ENCODE measurements at places on chromosomes 2 and 18.

DNA sequence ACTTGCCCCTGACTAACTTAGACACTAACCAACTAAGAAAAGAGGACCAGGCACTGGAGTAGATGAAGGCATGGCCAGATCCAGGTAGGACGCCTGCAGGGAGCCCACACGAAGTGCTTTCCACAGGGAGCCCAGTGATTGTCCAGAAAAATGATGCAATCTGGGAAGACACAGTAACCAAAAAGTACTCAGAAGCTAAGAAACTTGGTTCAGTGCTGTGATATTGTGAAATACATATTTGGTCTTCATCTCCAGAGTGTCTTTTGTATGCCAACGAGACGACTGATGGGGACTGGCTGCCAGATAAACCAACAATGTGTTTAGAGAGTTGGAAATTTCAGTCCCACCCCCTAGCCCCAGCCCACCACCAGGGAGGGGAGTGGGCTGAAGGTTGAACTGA, 135.0 kb downstream of the SP3 start:
- no peak for DNase-seq

DNA sequence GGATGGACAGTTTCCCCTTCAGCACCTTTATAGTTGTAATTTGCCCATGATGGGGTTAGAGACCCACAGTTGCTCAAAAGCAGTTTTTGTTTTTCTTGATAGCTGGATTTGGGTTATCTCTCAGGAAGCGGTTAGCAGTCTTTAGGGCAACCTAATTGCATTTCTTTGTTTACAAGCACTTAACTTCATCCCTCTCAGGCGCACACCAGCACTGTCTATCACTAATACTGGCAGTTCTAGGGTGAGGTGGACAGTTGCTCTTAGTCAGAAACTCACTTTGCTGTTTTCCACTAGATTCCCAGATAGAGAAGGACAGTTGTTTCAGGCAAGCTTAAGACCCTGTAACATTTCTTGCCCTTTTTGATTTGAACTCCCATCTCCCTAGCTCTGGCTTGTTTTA, 146.0 kb downstream of the AGAP1 start:
- no peak for DNase-seq

- no peak for DNase-seq
Measured at GRCh38 chr2:230162981-230163380, 56.8 kb downstream of the SP110 start.

DNA sequence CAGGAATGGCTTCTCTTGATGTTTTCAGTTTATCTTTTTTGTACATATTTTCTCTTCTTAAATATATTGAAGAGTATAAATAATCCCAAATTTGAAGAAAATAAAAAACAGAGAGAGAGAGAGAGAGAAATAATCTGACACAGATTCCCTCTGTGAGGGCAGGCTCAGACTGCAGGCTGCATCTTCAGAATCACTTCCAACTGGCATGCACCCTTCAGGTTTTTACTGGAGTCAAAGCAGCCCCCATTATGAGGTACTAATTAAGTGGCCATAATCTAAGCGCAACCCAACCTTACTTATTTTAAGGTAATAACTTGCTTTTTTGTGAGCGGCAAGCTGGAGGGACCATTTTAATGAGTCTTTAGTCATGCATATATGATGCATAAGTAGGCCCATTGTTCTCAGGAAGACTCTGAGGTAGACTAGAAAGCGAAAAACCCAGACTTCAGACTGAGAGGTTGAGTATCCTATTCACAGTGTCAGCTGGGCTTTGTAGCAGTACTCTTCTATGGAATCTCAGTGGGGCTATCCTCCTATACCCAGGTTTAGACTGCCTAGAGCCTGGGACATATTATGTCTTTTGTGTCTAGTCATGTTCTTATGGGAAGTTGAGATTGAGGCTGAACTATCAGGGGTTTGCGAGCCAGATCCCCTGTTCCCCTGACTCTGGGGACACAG, 167.4 kb downstream of the SP3 start:
- no peak for DNase-seq

GRCh38 chr2:2694746-2695145, 363.7 kb upstream of the MYT1L start:
- DNase-seq, result no peak

DNA sequence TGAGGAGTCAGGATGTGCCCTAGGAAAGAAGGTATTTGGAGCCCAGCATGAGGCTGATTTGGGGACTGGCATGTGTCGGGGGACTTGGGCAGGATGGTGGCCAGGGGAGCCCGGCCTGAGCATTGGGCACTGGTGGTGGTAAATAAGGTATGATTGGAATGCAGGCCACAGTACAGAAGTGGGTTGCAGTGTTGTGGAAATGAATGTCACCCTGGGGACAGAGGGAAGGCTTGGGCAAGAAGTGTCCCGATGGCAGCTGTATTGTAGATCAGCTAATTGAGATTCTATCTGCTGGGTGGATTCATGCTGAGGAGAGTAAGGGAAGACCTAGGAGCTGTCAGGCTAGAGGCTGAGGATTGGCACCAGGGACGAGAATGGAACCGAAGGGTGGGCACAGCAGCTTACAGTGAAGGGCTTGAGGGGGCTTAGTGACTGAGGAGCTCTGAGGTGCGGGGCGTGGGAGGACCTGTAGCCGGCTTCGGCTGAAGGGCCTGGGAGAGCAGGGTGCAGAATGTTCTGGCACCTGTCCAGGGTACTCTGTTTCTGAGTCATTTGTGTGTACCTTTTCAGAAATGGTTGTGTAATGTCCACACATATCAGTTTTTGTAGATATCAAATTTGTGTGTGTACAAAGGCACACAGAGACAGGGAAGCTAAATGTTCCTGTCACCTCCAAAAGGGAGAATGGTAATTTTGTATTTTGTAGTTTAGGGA, 170.2 kb downstream of the PRKCE start:
- no peak for DNase-seq

DNA sequence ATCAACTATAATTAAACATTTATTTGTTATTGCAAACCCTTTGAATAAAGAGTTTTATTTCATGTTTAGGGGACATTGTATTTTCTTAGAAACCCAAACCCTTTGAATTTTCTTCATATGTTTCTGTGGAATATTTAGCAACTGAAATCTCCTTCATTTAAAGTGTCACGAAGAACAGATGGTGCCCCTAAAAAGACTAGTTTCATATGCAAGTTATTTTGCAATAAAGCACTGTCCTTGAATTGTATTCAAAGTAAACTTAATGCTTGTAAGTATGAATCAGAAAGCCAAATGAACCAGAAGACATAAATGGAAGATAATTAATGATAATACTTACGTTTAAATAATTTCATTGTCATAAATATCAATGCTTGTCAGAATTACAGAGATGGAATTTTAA, 151.9 kb upstream of the CWC22 start:
- DNase-seq, result no peak

DNA sequence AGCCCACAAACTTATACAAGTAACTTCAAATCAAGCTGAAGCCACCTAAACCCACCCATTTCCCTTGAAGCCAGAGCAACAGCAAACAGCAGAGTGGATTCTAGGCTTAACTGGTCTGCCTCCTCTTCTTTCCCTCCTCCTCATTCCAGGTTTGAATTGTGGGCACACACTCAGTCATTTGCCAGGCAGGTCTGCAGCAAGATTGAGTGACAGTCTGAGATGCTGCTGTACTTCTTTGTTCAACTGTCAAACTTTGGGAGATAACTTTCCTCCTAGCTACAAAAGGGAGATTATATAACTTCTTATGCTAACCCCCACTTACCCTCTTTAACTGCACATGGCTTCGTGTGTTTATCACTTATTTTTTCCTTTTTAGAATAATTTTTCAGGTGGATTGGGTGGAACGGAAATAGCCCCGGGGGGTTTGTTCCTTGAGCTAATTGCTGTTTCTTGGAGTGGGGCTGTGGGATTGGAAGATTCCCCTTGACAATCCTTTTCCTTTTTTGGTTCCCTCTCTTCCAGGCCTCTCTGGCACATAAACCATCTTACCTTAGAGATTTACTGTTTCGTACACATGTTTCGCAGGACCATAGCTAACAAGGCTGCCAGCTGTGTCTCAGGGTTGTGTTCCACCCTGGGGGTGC, 55.0 kb downstream of the RNF144A start:
- no peak for DNase-seq
